ENCODE measurements at places on chromosomes 4 and X.

DNA sequence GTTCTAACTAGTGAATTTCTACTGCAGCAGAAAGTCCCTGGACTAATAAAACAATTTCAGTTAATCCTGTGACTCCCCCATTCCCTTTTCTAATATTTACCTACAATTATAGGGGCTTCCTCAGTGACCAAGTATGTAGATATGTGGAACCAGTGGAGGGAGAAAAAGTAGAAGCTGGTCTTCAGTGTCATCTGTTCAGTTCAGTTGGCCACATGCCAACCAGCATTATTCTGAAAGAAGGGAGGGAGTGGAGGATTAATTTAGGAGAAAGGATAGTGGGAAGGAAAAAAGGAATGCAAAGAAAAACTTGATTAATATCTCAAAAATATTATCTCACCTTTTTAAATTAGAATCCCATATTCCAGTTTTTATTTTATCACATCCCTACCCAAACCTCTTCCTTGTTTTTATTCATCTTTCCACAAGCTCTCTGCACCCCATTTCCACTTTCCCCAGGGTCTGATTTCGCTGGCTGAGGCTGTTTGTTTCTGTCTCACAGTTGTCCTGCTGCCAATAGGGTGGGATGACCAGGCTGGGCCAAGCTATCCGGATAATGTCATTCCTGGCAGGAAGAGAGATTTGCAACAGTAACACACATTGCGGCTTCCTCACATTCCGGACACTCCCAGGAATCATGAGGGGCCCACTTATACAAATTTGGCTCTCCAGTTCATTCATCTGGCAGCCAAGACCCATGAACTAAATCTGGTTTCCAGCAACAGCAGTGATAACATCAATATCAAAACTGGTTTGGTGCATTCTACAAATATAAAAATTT is 24.6 kb upstream of the ANTXR2 start:
- DNase-seq, result no peak

- no peak for DNase-seq
These were observed 549.7 kb downstream of the IL1RAPL1 start for GRCh38 chrX:29136904-29137303.

DNA sequence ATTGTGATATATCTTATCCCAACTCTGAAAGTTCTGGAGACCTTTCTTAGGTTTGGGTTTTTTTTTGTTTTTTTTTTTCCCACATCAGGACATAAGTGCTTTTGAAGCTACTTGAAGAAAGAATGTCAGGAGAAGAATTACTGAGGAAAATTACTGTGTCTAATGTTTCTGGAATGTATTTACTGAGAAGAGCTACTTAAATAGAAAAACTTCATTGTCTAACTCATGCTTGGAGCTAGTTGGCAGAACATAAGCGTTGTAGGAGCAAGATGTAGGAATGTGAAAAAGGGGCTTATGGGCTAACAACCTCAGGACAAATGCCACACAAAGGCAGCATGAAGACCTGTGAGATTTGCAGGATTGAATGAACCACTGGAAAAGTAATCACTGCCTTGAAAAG is 166.6 kb upstream of the GLRA2 start:
- no peak for DNase-seq

DNA sequence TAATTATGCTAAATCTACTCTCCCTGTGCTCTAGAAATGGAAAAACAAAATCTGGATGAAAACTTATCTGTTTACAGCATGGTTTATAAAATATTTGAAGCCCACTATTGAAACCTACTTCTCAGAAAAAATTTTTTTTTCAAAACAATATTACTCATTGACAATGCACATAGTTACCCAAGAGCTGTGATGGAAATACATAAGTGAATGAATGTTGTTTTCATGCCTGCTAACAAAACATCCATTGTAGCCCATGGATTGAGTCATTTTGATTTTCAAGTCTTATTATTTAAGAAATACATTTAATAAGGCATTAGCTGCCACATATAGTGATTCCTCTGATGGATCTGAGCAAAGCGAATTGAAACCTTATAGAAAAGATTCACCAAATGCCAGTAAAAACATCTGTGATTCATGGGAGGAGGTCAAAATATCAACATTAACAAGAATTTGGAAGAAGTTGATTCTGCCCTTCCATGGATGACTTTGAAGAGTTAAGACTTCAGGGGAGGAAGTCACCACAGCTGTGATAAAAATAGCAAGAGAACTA is 144.7 kb upstream of the HHIP start:
- no peak for DNase-seq

DNA sequence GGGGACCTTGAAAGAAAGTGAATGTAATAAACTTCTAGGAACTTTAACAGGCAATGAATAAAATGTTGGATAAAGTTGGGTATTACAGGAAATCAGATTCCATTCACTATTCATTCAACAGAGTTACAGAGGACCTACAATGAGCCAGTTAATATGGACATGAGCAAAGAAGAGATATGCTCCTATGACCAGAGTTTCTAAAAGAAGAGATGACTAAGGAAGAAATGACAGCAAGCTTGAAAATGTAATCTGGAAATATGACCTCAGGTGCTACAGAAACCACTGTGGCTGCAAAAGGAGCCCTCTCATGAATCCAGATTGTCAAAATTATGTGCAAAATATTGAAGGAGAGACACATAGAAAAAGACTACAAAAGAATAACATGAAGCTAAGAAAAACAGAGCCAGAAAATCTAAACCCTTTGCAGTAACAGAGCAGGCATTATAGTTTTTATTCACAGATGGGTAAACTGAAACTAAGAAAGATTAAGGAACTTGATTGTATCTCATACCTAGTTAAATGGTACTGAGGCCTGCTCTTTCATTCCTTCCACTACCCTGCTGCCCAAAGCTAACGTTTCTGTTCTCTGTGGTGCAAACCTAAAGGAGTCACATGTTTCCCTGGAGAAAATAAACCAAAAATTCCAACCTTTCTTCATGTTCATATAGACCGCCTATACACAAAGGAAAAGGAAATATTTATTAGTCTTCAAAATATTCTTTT is 378.3 kb downstream of the GBA3 start:
- DNase-seq, result no peak

- no peak for DNase-seq
These were observed 24.4 kb upstream of the RP2 start for GRCh38 chrX:46812445-46812844.

GRCh38 chr4:184782731-184783373 is 42.9 kb downstream of the ACSL1 start:
- no peak for DNase-seq
